ENCODE measurements at places on chromosomes 1 and 21. TPM values are rescaled to one million over a fixed set of nuclear protein-coding genes. Genes with fewer than 3 reads are reported as not detected.

Gene SNIP1
- total RNA-seq = 15.9 TPM

- DNase-seq = no peak
Measured at GRCh38 chr1:53585565-53585964, 126.4 kb downstream of the DMRTB1 start.

Gene C1orf116
- 31.6 TPM for total RNA-seq

GRCh38 chr1:80305466-80305865 is 1298.9 kb upstream of the ADGRL4 start:
- no peak for DNase-seq

GRCh38 chr1:62765981-62766380 is 18.0 kb upstream of the ATG4C start:
- no peak for DNase-seq

DNA sequence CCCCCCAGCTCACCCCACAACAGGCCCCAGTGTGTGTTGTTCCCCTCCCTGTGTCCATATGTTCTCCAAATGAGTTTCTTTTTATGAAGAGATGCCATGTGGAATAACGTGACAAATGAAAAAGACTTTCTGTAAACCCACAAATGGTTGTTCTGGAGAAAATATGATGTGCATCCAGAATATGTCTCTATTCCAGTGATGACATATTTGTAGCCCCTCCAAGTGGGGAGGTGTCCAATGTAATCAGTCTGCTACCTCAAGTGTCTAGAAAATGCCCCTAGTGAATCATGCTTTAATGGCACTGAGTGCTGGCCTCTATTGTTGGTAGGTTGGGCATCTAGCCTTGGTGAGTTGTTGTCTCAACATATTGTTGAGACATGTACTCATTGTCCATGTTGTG is 179.6 kb downstream of the KCNK2 start:
- no peak for DNase-seq

GRCh38 chr1:170885551-170885950 is 49.8 kb upstream of the MROH9 start:
- DNase-seq = no peak

- DNase-seq = no peak
Measured at GRCh38 chr21:43269440-43269839, 100.6 kb downstream of the CRYAA start.

DNA sequence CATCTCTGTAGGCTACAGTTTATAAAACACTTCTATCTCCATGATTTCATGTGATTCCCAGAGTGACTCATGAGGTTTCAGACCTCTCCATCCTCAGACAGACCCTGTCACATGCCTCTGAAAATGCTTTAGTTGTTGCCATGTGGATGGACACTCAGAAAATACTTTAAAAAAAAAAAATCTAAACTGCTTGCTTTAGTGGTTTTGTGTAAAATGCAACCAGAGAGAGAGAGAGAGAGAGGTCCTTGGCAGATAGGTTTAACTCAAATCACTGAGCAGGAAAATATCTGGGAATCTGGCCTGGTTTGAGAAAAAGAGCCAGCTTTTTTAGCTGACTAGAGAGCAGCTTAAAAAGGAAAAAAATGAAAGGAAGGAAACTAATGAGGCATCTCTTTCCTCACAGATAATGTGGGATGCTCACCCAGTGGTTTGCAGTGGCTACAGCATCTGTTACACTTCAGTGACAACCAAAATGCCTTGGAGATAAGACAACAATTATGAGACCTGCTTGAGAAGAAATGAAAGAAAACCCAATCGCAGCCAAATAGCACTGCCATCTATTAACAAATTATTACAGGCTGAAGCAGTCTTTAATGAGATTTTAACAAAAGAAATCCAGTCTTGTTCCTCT is 54.6 kb upstream of the SYT14 start:
- no peak for DNase-seq

GRCh38 chr1:36522021-36522420 is 39.3 kb upstream of the CSF3R start:
- no peak for DNase-seq

DNA sequence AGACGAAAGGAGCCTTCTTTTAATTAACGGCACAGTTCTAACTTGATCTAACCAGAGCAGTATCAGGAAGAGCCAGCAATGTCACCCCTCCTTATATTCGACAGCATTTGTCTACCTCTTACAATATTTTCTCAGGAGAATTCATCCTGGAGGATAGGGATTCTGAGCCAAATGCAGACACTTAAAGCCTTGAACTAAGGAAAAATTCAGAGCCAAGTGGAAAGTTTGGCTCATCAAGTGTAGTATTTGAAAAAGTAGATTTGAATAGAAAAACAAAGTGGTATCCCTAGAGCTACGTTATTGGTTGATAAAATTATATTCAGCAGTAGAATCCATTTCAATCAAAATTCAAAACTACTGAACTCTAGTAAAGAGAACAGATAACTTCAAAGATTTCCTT is 732.0 kb upstream of the ADGRL2 start:
- DNase-seq = no peak

DNA sequence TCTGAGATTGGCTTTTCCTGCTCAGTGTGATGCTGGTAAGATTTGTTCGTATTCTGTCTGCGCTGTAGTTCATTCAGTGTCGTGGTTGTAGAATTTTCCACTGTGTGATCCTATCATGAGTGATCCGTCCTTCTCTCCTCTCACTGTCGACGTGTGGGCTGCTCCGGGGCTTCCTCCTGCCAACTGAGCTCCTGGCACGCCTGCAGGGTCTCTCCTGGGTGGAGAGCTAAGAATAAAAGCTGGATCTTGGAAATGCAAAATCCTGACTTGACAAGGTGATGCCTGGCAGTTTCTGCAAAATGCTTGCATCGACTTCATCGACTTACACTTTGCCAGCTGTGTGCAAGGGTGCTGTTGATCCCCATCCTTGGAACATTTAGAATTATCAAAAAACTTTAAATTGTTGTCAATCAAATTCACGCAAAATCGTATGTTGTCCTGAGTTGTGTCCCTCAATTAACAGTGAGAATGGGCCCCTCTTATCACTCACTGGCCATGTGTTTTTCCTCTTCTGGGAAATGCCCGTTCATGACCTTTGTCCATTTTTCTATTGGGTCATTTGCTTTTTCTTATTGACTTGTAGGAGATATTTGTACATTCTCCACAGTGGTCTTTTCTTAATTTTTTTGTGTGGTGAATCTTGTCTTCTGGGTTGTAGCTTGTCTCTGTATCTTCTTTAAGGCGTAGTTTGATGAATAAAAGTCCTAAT is 125.5 kb downstream of the CRYAA start:
- no peak for DNase-seq

GRCh38 chr1:30451532-30452125 is 271.8 kb downstream of the MATN1 start:
- DNase-seq = no peak

Gene HES4
- 24.2 TPM for total RNA-seq

DNA sequence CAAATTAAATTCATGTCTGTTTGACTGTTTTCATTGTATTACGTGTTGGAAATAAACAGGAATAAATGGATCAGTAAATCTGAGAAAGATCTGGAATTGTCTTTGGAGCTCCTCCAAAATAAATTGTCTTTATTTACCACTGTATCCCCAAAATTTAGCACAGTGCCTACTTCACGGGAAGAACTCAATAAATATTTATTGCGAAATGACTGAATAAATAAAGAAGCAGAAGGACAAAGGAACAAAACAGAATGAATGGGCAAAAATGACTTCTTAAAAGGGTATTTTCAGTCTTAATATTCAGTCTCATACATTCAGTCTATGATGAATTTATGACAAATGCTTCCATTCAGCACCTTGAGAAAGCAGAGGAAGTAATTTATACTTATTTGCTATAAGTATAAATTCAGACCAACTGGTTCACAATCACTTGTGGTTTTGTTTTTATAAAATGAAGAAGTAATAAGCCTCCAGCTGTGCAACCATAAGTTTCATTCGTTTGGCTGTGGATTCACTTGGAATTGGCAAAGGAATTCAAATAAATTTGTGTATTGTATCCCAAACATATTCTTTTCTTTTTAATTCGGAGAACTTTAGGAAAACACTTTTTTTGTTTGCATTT is 19.2 kb upstream of the PRKAA2 start:
- no peak for DNase-seq

- DNase-seq = no peak
Measured at GRCh38 chr21:44370786-44371410, 17.5 kb downstream of the TRPM2 start.

- DNase-seq = no peak
Measured at GRCh38 chr1:109719337-109719837, 7.3 kb downstream of the GSTM5 start.

Gene PTGS2
- total RNA-seq = 4.8 TPM

- no peak for DNase-seq
Measured at GRCh38 chr1:215055281-215055935, 27.1 kb upstream of the KCNK2 start.

- no peak for DNase-seq
Measured at GRCh38 chr1:224623743-224624333, 7.7 kb downstream of the CNIH3 start.

GRCh38 chr1:8706995-8707396 is 110.4 kb downstream of the RERE start:
- DNase-seq = no peak

Gene CNST
- total RNA-seq = 45.0 TPM

Gene IGSF9
- 31.5 TPM for total RNA-seq

- DNase-seq = no peak
Measured at GRCh38 chr1:20390589-20391331, 95.2 kb downstream of the CAMK2N1 start.

DNA sequence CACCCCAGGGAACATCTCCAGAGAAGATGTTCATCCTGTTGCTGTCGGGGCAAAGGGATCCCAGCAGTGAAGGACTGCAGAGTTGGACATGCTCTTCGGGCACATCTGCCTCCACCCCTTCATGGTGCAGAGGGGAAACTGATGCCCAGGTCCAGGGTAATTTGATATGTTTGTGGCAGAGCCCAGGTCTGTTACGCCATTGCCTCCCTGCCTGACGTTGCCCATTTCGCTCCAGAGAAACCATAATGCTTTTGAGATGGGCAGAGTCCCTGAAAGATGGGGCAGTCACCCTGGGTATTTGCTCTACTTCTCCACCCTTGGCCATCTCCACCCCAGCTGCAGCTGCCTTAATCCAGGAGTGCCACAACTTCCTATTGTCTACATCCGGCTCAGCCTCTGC is 290.4 kb upstream of the POU3F1 start:
- no peak for DNase-seq

DNA sequence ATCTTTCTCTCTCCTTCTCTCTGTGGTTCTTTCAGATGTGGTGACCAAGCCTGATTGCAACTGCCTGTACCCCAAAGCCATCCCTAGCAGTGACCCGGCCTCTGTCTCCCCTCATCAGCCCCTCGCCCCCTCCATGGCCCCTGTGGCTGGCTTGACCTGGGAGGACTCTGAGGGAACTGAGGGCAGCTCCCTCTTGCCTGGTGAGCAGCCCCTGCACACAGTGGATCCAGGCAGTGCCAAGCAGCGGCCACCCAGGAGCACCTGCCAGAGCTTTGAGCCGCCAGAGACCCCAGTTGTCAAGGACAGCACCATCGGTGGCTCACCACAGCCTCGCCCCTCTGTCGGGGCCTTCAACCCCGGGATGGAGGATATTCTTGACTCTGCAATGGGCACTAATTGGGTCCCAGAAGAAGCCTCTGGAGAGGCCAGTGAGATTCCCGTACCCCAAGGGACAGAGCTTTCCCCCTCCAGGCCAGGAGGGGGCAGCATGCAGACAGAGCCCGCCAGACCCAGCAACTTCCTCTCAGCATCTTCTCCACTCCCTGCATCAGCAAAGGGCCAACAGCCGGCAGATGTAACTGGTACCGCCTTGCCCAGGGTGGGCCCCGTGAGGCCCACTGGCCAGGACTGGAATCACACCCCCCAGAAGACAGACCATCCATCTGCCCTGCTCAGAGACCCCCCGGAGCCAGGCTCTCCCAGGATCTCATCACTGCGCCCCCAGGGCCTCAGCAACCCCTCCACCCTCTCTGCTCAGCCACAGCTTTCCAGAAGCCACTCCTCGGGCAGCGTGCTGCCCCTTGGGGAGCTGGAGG is 12.7 kb downstream of the CSF1 start:
- DNase-seq = peak; percentile 21

DNA sequence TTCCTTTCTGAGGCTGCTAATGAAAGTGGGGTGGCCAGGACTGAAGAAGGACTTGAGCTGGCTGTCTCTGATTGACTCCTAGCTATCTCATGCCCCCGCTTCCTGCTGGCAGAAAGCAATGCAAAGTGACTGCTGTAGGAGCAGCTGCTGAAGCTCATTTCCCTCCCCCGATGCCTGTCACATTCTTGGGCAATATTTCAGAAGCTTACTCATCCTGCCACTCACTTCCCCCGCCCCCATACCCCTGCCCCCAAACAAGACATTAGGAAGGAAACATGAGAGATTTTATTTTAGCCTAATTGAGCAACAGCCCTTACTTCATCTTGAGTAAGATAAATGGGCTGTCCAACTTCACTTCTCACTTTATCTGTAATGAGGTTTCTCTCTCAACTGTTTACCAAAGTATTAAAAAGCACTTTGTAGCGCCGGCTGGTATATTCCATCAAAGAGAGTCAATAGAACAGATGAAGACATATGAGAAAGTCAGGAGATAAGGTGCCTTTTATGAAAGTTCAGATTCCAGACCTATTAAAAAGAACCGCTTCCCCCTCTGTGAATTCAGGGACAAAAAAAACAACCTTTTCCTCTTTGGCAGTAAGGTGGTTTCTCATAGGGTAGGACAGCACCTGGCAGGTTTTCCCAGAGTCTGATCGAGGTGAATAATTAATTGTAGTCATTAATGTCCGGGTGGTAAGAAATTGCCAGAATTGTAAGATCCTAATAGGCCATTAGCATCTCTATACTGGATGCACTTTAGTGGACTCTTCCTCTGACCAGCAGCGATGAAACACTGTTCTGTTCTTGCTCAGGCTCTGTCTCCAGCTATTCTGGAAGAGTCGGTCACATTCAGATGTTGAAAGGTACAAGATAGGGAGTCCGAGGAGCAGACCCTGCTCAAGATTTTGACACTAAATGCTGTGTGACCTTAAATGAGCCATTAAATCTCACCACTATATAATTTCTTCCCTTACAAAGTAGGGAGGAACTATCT is 70.2 kb downstream of the SH3GLB1 start:
- DNase-seq = no peak

GRCh38 chr1:40782371-40782956 is 1.1 kb upstream of the KCNQ4 start:
- DNase-seq = peak; percentile 70

DNA sequence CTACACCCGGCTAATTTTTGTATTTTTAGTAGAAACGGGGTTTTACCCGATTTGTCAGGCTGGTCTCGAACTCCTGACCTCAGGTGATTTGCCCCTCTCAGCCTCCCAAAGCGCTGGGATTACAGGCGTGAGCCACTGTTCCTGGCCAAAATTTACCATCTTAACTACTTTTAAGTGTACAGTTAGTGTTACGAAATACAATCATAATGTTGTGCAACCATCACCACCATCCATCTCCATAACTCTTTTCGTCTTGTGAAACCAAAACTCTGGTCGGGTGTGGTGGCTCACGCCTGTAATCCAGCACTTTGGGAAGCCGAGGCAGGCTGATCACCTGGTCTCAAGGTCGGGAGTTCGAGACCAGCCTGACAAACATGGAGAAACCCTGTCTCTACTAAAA is 14.1 kb upstream of the ZBTB40 start:
- no peak for DNase-seq

Gene ZBTB40
- 14.0 TPM for total RNA-seq

Gene RNF186
- total RNA-seq = 50.3 TPM

- no peak for DNase-seq
Measured at GRCh38 chr1:42996384-42996970, 37.8 kb upstream of the SLC2A1 start.

GRCh38 chr1:178684111-178684510 is 40.9 kb upstream of the RALGPS2 start:
- DNase-seq = no peak
